Activated CD8-positive, alpha-beta memory T cell treated with anti-CD3 and anti-CD28 coated beads for 1 hour (primary cell): ENCODE measurements at places on chromosomes 5 and 9.

GRCh38 chr9:20292002-20292401, 330.3 kb downstream of the MLLT3 start:
- no peak for DNase-seq

DNA sequence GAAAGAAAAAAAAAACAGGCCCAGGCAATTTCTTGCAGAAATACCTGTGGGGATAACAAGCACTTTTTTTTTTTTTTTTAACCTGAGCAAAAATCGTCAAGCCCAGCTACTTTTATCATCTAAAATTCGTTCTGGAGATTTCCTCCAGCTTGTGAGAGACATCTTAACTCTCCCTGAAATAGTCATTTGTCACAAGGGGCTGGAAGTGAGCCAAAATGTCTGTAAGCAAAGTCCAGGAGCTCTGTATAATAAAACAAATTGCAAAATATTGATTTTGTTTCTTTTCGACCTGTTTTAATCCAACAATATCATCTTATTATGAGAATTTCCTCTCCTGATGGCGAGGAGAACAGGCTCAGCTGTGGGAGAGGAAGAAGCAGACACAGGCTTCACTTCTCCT, 168.4 kb downstream of the TTLL11 start:
- no peak for DNase-seq

GRCh38 chr9:114114364-114114763, 15.3 kb upstream of the KIF12 start:
- no peak for DNase-seq

GRCh38 chr5:77430726-77431125, 61.4 kb downstream of the WDR41 start:
- DNase-seq, result no peak

GRCh38 chr5:102955488-102955887, 164.4 kb downstream of the GIN1 start:
- no peak for DNase-seq

GRCh38 chr5:1337489-1338195, 7.3 kb downstream of the CLPTM1L start:
- no peak for DNase-seq

GRCh38 chr5:132055441-132055807, 5.0 kb upstream of the IL3 start:
- DNase-seq, result no peak

DNA sequence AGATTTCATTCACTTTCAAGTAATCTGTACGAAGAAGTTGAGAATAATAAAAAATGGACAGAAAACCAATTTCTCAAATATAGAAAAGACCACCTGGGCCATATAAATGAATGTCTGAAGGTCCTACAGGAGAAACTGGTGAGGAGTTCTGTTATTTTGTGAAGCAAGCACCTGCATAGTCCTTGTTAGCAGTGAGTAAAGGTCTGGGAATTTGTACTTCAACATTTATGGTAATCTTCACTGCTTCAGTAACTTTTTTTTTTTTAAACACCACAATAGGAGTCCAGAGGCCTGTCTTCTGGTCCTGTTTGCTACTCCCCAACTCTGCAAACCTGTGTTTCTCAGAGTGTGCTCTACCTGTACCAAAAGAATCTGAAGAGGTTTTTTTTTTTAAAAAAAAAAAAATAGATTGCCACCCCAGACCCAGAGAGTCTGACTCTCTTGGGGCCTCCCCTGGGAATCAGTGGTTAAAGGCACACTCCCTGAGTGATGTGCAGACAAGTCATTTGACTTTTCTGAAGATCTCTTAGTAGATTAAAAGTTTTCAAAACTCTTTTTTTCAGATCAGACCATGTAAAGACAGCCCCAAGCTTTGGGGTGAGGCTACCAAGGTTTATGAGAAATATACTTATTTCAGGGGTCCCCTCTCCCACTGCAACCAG, 55.5 kb downstream of the FAM81B start:
- no peak for DNase-seq

DNA sequence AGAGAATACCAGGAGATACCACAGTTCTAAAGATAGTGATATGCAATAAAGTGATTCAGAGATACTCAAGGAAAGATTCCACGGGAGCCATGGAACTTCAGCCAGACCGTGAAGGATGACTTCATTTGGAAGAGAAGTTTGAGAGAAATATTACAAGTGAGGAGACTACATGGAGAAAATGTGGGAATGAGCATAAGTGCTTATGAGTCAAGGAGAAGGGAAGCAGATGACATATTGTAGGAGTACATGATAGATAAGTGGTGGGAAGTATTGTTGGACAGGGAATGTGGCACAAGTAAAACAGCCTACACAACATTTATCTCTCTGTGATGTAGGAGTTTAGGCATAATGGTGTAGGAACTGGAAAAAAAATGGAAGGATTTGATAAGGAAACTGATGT, 122.1 kb upstream of the FBXL17 start:
- DNase-seq, result no peak

DNA sequence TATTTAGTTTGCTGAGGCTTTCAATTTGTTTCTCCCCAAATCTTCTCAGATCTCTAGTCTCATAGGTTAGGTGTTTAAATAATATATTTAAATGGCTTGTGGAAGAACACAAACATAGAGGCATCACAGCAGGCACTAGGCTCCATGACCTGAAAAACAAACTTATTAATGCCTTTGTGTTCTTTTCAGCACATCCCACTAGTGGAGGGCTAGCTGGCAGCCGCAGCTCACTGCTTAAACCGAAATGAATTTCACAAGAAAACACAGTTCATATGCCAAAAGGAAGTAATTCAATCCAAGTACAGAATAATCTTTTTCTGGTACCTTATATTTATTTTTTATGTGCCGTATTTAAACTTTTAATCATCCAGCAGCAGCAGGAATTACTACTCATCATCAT, 382.5 kb downstream of the PLK2 start:
- DNase-seq, result no peak

GRCh38 chr9:127779136-127779981, 893 bp upstream of the SH2D3C start:
- no peak for DNase-seq

DNA sequence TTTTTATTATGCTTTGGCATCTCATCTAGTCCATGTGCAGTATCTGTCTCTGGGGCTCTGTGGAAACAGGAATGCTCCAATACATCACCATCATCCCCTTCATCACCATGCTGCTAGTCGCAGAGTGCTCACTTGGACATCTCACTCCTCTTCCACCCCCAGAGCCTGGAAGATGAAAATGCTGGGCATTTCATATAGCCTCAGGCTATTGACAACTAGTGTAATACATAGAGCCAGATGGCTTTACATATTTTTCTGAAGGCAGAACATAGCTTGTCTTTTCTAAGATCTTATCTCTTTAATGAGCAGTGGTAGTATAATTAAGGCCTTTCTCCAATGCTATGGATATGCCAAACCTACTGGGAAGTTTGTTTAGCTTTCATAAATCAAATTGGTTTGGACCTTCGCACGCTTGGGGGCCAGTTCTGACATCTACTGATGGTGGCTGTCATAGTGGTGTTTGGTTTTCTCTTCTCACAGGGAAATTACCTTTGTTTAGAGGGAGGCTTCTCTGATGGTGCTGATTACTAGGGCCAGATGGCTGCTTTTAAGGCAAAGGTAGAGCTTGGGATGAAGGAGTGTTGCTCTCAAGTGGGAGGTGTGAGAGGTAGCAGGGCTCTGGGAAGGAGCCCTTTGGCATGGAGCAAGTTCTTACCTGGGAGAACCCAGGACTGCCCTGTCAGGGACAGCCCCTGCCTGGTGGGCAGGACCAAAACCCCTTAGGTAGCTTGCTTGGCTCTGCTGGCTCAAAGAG, 63.1 kb upstream of the CXCL14 start:
- DNase-seq, result no peak

DNA sequence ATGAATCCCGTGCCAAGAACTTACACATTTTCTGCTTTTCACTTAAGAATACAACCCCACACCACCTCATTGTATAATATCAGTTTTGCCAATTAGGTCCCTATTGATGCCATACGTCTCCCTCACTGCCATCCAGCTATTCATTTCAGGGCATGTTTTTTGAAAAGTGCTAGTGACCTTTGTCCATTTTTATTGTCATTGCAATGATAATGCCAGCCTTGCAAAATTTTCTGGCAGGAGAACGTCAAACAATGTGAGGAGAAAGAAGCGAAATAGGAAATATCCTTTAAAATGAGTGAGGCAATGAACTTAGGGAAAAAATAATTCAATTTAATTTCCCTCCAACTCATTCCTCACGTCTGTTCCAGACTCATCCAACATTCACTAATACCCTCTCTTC, 111.8 kb upstream of the CKMT2 start:
- no peak for DNase-seq

DNA sequence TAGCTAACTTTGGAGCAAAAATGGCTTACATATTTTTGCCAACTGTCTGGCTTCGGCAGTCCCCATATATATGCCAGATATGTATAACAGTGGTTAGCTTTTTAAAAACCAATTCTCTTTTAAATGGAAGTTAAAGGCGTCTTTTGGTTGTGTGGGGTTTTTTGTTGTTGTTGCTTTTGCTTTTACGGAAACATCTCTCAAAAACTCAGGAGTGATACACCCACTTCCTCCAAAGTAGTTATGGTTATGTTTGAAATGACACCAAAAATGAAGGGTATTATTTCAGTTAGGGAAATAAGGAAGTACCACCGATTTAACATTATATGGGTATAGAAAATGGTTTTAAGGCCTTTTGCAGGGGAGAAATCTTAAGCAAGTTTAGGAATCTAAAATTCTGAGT, 2.3 kb downstream of the CNOT8 start:
- DNase-seq, result no peak

DNA sequence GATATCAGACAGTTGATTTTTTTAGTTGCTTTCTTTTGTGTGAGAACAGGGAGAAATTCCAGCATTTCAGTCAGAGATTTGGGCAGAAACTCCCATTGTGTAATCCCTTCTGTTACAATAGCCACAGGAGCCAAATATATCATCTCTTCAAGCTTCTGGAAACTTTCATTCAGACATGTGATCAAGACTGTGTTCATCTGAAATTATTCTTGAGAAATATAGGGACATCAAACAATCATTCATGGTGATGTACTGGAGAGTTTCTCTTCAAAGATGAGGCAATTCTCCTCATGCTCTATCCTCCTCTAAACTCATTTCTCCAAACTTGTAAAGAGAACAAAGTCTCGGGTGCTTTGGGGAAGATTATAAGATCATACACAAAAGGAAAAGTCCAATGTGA, 35.2 kb upstream of the CSNK1G3 start:
- DNase-seq, result no peak

DNA sequence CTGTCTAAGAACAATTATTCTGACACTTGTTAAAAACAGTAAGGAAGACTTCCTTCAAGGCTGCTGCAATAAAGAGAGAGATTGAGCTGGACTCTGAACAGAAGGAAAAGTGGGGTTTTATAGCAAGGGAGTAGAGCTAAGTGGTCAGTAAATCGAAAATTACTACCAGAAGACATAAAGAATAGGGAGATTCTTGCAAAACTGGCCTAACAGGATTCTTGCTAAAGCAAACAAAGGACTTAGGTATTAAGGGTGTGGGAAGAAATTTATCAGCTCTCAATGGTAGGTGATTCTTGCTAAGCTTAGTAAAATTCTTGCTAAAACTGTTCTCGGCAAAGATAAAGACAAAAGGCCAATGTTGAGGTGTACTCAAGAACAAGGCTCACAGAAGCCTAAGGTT, 300.5 kb downstream of the SLCO4C1 start:
- DNase-seq, result no peak

DNA sequence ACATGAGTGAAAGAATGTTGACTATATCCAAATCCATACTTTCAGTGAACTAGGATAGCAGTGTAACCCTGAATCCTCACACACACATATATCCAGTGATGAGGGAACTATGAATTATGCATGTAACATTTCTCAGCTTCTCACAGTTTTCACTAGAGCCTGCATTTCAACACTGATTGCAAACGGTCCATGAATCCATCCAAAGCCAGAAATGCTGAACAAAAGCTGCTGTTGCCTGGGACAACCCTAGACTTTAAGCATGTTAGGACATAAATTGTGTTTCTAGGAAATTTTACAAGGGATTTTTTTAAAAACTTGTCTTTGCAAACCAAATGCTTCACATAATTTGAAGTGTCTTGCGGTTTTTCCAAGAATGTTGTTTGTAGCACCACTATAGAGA, 2010.0 kb upstream of the WWC1 start:
- DNase-seq, result no peak

DNA sequence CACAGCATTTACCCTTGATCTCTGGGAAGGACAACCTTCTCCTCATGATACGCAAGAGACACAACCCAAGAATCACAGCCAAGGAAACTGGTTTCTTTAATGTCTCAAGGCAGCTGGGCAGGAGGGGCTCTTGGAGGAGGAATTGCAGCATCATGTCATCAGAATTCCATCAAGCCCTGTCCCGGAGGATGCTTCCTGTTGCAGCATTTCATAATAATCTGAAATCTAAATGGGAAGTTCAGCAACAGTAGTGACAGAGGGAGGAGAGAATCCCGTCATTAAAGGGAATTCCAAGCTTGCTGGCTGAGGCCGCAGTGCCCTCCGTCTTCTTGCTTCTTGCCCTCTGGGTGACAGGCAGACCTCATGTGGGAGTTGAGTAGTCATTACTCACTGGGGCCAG, 192.7 kb downstream of the TENT4A start:
- no peak for DNase-seq

DNA sequence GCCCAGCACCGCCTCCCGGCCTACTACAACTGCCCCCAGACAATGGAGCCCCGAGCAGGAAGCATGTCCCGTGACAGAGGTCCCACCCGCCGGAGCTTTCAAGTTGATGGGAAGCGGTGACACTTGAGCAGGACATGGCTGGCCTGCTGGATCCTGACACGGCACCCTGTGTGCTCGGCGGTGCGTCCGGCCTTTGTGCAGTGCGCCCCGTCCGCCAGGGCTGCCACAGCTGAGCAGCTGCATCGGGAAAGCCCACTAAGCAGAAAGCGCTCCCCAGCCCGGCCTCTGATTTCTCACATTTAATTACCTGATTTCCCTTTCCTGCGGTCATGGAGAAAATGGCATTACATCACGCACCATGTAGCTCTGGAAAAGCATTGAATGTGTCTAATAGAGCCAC, 611.9 kb downstream of the IRX1 start:
- DNase-seq, result no peak

GRCh38 chr5:88824141-88824540, 58.8 kb downstream of the MEF2C start:
- DNase-seq, result no peak

DNA sequence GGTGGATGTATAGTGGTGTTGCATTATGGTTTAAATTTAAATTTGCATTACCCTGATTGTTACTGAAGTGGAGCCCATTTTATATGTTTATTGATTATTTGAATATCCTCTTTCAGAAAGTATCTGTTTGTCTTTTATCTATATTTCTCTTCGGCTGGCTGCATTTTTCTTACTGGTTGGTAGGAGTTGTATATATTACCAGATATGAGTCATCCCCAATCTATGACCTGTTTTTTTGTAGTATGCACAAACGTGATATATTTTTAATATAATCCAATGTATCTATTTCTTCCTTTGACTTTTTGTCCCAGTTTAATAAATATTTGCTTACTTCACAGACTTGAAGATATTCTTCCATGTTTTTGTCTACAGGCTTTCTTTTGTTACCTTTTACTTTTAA, 29.3 kb upstream of the CAMK4 start:
- DNase-seq, result no peak

- no peak for DNase-seq
Observed at GRCh38 chr9:112601636-112602035, 115.0 kb downstream of the KIAA1958 start.
